ENCODE measurements at places on chromosomes 16 and 17.

GRCh38 chr17:31126318-31126717, 31.5 kb downstream of the NF1 start:
- no peak for DNase-seq

GRCh38 chr17:16516594-16517051, 24.6 kb upstream of the LRRC75A start:
- DNase-seq: no peak

DNA sequence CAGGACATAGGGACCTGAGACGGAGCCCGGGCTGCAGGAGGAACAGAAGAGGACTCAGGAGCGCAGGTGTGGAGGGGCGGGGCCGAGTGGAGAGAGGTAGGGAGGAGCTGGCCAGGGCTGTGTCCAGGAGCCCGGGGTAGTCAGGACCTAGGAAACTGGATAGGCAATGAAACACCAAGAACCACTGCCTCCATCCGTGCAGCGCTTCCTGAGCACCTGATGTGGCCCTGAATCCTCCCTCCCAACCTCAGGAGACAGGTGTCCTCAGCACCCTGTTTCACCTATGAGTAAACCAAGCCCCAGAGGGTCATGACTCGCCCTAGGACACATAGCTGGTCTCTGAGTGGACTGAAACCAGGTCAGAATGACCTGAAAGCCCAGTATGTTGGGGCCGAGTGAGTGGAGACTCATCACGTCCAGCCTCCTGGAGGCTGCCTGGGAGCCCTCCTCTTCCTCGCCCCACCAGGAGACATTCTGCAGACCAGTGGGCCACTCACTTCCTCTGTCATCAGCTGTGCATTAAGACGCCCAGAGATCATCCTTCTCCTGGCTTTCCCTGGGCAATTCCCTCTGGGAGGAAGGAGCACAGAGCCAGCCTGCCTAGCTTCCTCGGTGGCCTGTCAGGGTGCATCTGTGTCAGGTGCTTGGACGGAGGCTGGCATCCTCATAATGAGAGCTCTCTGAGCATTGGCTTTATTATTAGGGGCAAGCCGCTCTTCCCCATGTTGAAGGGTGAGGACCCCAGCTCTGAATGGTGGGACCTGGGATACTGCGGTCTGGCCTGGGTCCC, 72.8 kb downstream of the SCNN1B start:
- DNase-seq: no peak

DNA sequence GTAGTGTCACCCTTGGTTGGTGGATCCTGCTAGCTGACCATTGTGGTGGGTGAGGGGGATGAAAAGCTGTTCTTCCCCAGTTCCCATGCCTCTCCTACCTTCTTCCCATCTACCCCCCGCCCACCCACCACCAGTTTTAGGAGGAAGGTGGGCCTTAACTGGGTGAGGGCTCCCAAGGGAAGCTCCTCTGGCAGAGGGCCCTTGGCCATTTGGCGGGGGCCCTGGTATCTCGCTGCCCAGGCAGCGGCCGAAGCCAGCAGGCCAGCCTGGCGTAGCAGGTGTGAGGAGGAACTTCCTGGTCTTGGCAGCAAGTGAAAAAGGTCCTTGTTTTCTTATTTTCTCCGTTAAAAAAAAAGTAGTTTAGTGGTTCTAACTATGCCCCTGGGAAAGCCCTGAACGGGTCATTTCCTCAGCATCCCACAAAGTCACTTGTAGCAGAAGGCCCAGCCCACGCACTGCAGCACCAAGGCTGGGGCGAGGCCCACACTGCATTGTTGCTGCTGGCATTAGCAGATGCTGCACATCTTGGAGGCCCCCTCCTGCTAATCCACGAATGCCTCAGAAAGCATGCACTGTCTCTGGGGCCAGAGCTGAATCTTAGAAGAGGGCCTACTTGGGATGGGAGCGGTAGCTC, 72.5 kb downstream of the MPRIP start:
- no peak for DNase-seq

GRCh38 chr16:5054876-5055865, 10.6 kb downstream of the C16orf89 start:
- no peak for DNase-seq

- no peak for DNase-seq
Observed at GRCh38 chr17:56038131-56038530, 115.1 kb upstream of the ANKFN1 start.

DNA sequence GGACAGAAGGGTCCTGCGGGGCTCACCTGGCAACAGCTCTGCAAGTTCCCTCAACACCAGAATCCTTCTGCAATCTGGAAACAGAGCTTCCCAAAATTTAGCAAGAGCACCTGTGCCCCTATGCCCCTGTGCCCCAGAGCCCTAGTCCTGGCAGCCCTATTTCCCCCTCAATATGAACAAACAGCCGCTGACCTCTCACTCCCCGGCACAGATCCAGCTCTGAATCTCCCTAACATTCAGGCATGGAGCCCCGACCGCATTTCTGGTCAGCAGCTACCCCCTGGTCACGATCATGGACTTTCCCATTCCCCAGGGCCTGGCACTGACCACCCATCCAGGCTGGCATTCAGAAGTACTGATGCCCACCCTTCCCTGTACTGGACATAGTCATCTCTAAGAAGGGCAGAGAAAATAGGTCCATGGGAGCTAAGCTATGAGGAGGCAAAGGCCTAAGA, 110.8 kb upstream of the SMURF2 start:
- no peak for DNase-seq

- no peak for DNase-seq
Observed at GRCh38 chr17:55246583-55246982, 18.2 kb upstream of the HLF start.

DNA sequence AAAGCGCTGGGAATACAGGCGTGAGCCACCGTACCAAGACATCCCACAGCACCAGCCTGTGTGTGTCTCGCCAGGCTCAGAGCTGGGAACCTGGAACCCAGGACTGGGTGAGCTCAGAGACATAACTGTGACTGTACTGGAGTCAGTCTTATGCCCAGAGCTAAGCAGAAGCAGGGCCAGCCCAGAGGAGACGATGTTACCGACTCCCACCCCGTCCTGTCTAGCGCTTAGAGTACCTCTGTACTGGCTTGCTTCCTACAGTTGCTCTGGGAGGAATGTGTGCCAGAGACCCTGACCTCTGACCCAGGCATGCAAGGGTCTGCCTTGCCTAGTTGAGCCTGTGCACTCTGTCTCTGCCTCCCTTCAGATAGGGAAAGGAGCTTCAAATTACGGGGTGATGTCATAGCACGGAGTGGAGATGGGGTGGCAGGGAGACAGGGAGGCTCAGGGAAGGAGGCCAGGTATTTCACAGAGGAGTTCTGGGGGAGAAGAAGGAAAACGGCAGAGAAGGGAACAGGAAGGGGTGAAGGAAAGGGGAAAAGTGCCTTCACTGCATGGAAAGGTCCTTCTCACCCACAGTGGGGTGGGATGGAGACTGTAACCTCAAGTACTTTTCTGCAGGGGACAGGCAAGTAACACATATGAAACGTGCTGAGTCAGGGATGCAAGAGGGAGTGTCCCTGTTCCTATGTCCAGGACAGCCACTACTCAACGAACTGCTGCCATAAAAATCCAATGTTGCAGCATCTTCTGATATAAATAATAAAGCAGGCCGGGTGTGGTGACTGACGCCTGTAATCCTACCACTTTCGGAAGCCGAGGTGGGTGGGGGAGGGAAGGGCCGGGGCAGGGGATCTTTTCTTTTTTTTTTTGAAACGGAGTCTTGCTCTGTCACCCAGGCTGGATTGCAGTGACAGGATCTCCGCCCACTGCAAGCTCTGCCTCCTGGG, 5.8 kb upstream of the ARMC5 start:
- DNase-seq: no peak

- DNase-seq: no peak
Observed at GRCh38 chr16:12184419-12184917, 207.9 kb downstream of the SNX29 start.
